GM06990 (cell line): ENCODE measurements at places on chromosomes 6 and 20.

GRCh38 chr6:137494988-137495702 lies 951 bp upstream of the OLIG3 start:
- no peak for DNase-seq

DNA sequence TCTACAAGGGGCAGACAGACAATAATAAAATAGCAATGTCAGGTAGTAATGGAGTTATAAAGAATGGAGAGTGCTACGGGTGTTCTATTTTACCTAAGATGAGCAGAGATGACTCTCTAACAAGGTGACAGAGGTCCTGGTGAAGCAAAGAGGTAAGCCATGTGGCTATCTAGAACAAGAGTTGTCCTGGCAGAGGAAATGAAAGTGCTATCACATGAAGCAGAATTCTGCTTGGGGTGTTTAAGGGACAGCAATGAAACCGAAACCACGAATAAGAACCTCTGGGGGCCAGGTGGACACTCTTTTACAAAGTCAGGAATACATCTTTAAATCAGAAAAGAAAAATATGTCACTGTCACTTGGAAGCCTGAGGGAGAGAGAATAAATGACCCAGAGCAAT lies 37.9 kb upstream of the IRAK1BP1 start:
- no peak for DNase-seq

GRCh38 chr6:128696691-128697689 lies 176.6 kb upstream of the PTPRK start:
- DNase-seq = no peak

DNA sequence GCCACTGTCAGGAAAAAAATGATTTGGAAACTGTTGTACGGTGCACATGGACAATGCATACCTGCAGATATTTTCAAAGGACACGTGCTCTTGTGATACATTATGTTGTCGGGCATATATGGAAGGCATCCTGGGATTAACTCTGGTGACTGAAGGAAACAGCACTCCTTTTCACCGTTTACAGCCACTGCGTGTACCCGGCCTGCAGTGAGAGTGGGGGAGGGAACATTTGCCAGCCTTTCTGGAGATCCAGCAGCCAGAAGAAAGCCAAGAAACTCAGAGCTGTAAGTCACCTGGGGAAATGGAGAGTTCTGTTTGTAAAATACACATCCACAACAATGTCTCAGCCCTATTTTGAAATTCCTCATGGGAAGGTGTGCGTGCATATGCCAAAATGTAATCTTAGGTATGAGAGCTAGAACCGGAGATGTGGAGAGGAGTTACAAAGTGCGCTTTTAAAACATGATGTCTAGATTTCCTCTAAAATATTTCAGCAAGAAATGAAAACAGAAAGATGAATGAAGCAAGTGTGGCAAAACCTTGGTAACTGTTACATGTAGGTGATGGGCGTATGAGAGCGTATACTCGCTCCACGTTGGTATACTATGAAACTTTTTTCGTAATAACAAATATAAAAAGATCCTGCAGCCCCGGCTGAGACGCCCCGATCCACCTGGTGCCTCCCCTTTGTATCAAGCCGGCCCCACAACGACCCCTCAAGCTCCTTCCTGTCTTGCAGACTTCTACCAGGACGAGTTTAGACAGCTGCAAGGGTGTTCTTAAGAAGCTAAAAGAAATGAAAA lies 8.6 kb upstream of the FOXF2 start:
- DNase-seq = no peak

- no peak for DNase-seq
These were observed 12.9 kb upstream of the ARMC2 start for GRCh38 chr6:108835218-108835850.

DNA sequence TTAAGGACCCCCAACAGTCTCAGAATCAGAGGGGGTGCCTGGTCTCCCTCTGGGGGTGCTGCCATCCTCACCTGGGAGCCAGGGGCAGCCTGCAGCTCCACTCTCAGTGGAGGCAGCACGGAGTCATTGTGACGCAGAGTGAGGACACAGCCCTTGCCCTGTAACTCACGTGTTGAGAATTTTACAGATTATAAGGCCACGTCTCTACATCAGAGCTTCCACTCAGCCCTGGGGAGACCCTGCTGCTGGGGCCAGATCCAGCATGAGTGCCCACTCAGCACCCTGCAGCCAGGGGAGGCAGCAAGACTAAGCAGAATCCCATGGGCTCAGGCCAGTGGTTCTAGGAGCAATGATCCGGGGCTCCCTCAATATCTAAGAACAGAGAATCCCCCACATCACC lies 137.4 kb upstream of the AFDN start:
- no peak for DNase-seq

GRCh38 chr6:137315081-137315480 lies 95.9 kb upstream of the IFNGR1 start:
- no peak for DNase-seq

DNA sequence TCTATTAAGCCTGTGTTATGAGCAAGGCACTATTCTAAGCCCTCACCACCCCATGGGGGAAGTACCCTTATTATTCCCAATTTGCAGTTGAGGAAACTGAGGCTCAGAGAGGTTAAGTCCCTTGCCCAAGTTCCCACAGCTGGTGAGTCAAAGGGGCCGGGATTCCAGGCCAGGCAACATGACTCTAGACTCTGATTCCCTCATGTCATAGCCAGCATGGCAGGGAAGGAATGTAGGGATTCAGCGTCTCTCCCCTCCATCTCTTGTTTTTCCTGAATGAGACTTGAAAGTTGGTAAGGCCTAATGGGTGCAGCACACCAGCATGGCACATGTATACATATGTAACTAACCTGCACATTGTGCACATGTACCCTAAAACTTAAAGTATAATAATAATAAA lies 6.7 kb downstream of the C6orf132 start:
- DNase-seq = no peak

GRCh38 chr6:138099832-138100231 lies 7.4 kb downstream of the PERP start:
- no peak for DNase-seq

- no peak for DNase-seq
These were observed 1308.1 kb upstream of the GJE1 start for GRCh38 chr6:140824595-140824994.

GRCh38 chr6:79864421-79864820 lies 82.9 kb downstream of the ELOVL4 start:
- no peak for DNase-seq

GRCh38 chr20:4038047-4038459 lies 22.7 kb upstream of the RNF24 start:
- peak; percentile 69 for DNase-seq

DNA sequence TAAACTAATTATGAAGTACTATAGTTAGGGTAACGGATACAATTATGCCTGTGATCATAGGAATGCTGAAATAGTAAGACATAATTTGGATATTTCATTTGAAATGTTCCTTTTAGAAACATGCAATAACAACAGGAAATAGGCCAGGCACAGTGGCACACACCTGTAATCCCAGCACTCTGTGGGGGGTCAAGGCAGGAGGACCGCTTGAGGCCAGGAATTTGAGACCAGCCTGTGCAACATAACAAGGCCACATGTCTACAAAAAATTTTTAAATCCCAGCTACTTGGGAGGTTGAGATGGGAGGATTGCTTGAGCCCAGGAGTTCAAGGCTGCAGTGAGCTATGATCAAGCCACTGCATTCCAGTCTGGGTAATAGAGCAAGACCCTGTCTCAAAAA lies 25.7 kb upstream of the MYO6 start:
- no peak for DNase-seq

DNA sequence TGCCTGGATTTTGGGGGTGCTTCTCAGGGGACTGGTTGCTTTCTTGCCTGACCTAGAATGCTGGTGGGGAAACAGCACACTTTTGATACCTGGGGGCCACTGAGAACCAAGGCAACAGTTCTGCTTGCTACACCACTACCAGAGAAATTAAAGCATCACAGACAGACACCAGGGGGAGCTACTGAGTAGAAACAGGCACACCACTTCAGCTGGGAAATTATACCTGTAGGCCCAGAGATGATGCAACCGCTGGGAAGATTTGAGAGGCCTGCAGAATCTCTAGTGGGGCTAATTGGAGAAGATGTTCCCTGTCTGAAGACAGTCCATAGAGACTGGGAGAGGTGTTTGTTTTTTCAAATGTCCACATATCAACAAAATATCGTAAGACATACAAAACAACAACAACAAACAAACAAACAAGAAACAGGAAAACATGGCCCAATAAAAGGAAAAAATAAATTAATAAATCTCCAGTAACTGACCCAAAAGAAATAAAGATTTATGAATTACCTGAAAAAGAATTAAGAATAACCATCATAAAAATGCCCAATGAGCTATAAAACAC lies 129.4 kb upstream of the RIN2 start:
- peak; percentile 15 for DNase-seq

GRCh38 chr6:26438000-26438399 lies 2.3 kb upstream of the BTN3A3 start:
- DNase-seq = no peak

DNA sequence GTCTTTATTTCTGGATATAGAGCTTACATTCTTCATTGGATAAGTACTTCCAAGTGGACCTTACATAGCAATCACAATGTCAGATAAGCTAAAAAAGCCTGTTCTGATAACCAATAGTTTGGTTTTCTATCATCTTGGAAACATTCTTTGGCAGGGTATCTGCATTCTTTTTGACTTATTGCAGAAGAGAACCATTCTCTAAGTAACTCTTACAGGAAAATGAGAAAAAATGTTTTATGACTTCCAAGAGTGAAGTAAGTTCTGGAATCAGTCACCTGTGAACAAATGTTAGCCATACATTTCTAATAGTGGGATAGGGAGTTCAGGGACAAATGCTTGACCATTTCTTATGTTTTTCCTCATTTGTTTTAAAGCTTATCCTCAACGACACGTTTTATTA lies 564.0 kb downstream of the CD109 start:
- no peak for DNase-seq

DNA sequence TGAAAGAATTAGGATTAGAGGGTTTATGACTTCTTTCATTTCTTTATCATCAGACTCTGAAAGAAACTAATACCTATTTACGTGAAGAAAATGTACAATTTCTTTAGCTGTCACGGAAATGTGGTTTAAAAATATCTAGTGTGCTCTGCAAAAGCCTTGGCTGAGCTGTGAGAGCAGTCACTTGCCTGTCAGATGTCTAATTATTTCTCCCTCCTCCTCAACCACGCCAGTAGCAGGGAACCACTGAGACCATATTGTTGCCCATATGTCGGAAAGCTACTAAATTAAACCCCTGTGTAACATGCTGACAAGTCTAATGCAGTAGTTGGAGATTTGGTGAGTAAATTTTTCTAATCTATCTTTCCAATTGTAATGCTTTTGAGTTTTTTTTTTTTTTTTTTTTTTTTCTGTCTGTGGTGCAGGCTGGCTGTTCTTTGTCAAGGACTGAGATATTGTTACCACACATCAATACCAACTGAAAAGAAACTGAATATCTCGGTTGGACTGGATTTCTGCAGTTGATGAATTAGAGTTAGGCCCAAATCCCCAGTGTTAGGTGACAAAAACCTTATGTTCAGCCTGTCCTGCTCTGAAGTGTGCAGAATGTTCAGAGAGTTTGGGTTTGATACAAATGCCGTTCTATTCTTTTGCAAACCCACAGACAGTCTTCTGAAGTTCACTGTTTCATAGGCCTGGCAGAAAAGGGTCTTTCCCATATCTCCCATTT lies 302.9 kb upstream of the SYNCRIP start:
- no peak for DNase-seq

DNA sequence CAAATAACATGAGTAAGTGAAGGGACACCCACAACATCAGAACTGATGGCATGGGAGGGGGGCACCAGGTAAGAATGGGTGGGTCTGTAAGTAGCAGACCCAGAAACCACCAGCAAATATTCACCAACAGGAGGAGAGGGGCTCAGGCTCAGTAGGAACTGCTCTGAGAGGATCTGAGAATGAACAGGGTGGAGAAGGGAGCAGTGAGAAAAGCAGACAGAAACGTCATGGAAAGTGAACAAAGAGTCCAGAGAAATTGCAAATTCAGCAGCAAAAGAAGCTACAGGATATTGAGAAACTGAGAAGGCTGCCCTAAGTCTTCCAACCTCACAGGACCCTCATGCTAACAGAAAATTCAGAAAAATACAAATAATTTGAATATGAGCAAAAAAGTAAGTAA lies 121.3 kb downstream of the KIF16B start:
- DNase-seq = no peak

DNA sequence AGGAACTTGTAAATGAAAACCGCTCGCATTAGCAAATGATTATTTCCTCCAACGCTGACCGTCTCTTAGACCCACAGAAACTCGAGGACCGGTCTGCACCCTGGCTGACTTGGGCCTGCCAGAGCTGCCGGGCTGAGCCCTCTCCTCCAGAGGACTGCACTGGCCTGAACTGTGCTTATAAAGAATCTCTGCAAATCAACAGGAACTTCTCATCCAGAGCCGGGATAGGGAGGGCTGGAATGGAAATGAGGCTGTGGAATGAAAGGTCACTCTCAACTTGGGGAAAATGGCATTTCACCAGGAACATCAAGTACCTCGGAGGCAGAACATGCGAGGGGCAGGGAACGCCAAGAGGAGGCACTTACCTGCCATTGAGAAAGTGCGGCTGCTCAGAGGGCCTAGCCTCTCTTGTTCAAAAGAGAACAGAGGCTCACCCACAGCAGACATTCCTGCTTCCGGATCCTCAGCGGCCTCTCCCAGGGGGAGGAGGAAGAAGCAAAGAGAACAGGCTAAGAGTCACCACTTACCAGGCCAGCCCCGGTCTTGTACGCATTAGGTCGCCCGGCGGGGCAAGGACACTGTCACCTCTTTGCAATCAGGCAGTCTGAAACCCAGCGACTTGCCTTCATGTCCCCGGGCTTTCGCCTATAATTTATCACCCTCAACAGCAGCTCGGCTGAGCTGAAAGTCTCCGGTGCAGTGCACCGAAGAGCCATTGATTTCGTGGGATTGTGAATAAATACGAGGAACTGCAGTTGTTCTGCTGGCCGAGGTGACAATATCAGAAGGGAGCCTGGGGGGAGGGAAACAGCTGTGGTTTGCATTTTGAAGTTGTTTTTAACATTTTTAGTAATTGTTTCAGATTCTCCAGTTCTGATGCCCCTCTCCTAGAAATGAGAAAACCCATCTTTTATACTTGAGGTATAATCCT lies 37.6 kb downstream of the ZMYND8 start:
- no peak for DNase-seq

GRCh38 chr20:35055445-35056276 lies 36.9 kb downstream of the TRPC4AP start:
- peak; percentile 13 for DNase-seq
